ENCODE measurements at places on chromosomes 5 and 9.

- DNase-seq = no peak
Measured at GRCh38 chr5:151493665-151494064, 46.3 kb downstream of the SLC36A1 start.

GRCh38 chr9:91727316-91727861 is 222.6 kb downstream of the ROR2 start:
- DNase-seq = no peak

- DNase-seq = no peak
Measured at GRCh38 chr5:131595088-131596033, 39.7 kb downstream of the RAPGEF6 start.

- DNase-seq = no peak
Measured at GRCh38 chr5:112174959-112175594, 244.0 kb downstream of the EPB41L4A start.

- DNase-seq = peak; percentile 65
Measured at GRCh38 chr9:122810306-122810946, 10.5 kb downstream of the OR1K1 start.

- no peak for DNase-seq
Measured at GRCh38 chr9:130256644-130257043, 8.9 kb upstream of the HMCN2 start.

DNA sequence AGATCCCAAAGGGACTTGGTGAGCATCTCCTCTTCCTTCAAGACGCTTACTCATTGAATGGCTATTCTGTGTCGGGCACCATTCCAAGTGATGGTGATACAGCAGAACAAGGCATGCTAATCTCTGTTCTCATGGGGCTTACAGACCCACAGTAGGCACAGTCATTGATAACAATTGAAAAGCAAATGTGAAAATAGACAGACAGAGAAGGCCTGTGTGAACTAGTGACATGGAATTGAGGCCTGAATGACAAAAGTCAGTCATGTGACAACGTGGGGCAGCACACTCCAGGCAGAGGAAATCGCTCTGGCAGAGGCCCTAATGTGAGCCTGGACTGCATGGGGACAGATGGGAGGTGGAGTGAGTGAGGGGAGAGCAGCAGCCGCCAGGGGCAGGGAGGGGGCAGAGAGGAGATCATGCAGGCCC is 70.7 kb upstream of the CPLX2 start:
- DNase-seq = no peak

DNA sequence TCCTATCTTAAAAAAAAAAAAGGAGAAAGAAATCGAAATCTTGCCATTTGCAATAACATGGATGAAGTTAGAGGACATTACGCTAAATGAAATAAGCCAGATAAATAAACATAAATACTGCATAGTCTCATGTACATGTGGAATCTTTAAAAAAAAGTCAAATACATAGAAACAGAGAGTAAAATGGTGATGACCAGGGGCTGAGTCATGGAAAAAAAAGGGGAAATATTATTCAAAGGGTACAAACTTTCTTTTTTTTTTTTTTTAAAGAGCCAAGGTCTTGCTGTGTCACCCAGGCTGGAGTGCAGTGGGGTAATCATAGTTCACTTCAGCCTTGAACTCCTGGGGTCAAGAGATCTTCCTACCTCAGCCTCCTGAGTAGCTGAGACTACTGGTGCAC is 310.1 kb downstream of the ZNF608 start:
- no peak for DNase-seq

DNA sequence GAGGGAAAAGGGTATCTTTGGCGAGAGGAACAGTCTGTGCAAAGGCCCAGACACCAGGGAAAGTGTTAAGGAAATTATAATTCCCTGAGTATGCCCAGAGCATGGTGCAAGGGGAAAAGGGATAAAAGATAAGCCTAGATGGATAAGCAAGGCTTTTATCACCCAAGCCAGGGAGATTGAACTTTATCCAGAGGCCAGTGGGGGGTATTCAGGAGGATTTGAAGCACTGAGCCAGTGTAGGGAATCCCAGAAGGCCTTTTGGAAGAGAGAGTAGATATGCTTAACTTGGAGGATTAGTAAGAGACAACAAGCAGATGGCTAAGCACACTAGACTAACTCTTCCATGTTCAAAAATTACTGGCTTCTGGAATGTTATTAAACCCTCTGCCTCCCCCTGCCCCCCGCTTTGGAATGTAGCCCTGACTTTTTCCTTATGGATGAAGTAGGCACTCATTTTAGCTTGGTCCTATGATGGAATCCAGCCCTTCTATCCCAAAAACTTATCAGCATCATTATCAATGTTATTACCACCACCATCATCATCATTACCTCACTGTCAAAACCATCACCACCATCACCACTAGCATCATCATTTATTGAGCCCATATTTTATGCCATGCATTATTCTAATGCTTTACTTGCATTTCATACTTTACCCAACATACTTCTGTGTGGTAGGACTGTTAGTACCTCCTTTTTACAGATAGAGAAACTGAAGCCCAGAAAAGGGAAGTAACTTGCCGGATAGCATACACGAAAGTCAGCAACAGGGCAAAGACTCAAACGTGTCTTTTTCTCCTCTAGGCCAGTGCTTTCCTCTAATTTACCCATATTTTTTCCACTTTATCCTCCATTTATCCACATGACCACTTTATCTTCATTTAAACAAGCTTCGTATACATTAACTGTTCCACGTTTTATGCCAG is 237.0 kb downstream of the PAPPA start:
- no peak for DNase-seq

GRCh38 chr5:91875196-91875779 is 492.2 kb upstream of the ARRDC3 start:
- DNase-seq = no peak

DNA sequence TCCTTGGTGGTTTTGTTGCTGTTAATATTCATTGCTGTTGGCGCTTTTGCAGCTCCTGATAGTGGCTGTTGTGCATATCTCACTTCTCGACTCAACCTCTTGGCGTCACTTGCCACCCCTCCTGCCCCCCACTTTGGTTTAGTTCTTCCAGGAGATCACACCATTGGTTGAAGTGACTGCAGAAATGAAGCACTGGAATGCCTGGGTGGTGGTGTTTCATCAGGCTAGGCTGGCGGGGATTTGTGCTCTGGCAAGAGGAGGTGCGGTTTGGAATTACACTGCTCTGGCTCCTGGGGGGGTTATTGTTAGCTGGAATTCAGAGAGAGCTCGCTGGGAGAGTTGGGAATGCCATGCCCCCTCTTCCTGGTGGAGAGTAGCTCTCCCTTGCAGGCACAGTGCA is 11.5 kb downstream of the PRRC2B start:
- no peak for DNase-seq

DNA sequence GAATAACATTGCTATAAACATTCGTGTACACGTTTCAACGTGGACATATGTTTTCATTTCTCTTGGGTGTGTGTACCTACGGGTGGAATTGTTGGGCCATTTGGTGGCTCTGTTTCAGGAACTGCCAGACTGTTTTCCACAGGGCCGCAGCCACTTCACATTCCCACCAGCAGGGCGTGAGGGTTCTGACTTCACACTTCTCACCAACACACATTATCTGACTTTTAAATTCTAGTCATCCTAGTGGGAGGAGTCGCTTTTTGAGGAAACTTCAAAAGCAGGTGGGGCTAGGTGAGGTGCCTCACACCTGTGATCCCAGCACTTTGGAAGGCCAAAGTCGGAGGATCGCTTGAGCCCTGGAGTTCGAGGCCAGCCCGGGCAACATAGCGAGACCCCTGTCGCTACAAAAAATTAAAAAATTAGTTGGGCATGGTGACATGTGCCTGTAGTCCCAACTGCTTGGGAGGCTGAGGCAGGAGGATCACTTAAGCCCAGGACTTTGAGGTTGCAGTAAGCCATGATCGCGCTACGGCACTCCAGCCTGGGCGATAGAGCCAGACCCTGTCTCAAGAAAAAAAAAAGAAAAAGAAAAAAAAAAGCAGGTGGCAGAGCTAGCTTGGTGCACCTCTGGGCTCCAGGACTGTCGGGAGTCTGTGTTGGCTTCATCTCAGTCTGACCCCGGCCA is 28.5 kb downstream of the TSPAN17 start:
- DNase-seq = no peak

DNA sequence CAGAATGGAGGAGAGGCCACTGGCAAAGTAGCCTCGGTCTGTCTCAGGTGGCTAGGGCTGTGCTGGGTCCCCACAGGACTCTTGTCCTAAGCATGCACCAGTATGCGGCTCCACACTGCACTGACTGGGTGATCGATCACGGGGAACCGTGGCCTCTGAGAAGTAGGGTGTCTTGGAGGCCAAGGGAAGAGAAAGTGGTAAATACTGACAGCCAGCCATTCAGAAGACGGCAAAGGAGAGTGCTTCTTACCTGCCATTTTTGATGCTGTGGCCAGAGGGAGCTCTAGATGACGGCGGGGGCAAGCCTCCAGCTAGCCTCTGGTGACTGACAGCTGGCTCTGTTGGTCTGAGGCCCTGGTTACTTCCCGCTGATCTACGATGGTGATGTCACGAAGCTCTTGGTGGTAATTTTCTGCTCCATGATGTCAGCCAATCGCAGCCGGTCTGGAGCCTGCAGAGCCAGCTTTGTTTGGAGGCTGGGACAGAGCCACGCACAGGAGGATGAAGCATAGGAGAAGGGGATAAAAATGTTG is 40.4 kb upstream of the GADD45G start:
- no peak for DNase-seq

DNA sequence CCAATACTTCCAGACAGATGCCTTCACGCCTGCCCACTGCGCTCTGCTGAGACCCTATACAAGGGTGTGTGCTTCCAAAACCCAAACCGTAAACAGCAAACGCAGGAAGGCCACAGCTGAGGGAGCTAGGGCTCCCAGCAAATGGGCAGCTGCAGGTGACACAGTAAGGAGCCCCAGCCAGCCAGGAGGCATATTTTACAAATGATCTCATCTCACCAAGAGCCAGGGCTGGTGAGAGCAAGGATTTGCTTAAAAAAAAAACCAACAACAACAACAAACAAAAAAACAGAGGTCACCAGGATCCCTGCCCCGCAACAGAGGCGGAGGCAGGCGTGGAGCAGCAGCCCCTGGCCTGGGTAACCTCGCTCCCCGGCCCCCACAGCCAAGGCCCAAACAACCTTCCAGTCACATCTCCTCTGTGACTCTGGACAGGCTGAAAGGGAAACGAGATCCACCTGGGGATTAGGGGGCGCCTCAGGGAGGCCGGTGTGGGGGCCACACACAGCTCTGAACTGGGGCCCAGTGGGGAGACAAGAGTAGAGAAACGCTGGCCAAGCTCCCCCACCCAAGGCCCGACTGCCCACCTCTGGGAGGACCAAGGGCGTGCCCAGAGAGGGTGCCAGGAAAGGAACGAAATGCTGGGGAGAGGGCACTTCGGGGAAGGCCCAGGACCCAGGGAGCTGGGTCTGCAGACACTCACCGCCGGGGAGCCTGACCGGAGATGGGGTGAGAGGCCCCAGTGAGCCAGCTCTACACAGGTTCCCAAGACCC is 3.3 kb downstream of the NACC2 start:
- no peak for DNase-seq

- DNase-seq = no peak
Measured at GRCh38 chr9:89753472-89754055, 148.8 kb downstream of the GADD45G start.

GRCh38 chr5:159510282-159510681 is 180.0 kb upstream of the IL12B start:
- DNase-seq = no peak

DNA sequence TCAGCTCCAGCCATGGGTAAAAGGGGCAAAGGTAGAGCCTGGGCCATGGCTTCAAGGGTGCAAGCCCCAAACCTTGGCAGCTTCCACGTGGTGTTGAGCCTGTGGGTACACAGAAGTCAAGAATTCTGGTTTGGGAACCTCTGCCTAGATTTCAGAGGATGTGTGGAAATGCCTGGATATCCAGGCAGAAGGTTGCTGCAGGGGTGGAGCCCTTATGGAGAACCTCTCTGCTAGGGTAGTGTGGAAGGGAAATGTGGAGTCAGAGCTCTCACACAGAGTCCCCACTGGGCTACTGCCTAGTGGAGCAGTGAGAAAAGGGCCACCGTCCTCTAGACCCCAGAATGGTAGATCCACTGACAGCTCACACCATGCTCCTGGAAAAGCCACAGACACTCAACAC is 117.1 kb downstream of the NREP start:
- no peak for DNase-seq

GRCh38 chr5:74394528-74394915 is 246.0 kb downstream of the ENC1 start:
- no peak for DNase-seq

DNA sequence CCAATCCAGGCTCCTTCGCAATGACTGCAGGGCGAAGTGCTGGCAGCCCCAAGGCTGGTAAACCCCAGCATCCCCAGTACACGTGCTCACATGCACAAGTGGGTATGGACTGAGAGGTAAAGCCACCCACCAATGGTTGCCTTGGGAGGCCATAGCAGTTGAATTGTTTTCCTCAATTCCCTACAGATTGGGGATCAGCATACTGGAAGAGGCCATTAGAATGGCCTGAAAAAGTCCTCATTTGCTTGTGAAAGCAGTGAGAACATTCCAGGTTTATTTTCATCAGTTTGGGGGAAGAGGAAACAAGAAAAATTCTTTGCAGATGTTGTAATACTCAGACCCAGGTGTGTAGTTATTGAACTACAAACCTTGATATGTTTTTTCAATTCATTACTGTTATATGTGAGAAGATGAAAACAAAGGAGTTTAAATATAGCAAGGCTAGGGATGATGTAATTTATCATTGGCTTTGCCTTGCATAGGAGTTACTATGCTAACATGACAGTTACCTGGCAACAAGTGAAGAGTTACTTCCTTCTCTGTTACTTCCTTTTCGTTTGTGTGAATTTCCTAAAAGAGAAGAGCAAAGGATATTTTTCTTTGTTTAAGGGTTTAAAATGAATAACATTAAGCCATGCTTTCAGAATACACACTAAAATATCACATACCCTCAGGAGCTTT is 36.4 kb downstream of the MTMR12 start:
- DNase-seq = no peak

DNA sequence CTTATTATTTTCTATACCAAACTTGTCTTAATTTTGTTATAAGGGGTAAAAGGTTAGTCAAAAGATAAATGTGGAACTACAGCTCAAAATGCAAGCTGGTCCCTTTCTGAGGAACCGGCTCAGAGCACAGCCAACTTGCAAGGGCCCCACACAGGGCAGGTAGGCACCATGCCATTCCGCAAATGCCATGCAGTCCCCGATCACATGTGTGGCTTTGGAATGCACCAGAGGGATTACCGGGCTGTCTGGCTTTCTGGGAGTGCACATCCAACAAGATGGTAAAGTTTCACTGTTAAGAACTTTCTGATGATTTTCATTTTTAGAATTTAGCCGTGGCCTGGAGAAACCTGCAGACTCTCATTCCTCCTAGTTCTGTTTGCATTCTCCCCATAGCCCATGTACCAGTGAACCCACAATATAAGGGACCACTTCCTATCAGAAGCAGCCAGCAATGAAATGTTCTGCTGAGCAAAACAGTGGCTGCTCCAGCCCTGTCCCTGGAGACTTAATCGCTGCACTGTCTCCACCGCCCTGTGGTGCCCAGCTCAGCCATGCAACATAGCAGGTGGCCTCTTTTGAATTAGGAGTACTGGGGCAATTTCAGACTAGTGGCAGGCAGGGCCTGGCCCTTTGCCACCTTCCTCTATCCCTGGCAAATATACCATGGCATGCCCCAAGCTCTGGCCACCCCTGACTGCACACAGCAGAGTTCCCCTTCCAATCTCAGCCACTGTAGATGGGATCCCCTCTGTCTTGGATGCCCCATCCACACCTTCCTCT is 11.4 kb downstream of the SHB start:
- no peak for DNase-seq

All from anterior cingulate cortex (tissue), 58 donors.